ENCODE measurements at places on chromosomes 11 and 22.

DNA sequence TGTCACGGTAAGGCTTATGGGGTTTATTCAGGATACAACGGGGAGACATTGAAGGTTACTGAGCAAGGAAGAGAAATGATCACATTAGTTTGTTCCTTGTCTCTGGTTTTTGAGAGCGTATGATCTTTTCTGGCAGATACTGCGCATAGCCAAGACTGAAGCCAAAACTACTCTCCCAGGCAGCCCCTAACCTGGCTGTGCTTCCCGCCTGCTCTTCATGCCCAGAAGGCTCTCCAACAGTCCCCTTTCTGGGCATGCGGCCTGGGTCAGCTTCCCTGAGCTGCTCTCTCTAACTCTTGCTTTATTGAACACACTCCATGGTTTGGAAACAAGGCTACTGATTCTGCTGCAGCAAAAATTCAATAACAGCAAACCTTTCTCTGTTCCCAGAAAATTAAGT is 306.6 kb downstream of the BUD13 start:
- DNase-seq, result peak; percentile 79

- DNase-seq, result no peak
These were observed 24.7 kb downstream of the CHEK1 start for GRCh38 chr11:125649465-125650166.

GRCh38 chr11:94199136-94200130 is 70.8 kb downstream of the PANX1 start:
- no peak for DNase-seq

- DNase-seq, result no peak
These were observed 71.1 kb upstream of the FAT3 start for GRCh38 chr11:92153542-92153941.

DNA sequence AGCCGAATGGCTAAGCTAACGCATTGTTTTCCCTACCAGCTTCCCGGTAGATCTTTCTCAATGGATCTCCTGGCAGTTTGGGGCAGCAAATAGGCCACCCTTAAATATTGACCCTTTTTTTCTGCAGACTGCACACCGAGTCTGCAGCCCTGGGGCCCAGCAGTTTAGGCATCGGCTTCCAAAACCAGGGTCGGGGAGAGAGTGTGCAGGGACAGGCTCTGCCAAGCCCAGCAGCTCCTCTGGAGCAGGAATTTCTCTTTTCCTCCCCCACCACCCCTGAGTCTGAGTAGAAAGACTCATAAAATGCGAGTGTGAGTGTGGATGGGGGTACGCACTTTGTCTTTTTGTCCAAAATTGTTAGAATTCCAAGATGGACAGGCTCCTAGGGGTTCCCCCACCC is 113.2 kb downstream of the FEZ1 start:
- no peak for DNase-seq

DNA sequence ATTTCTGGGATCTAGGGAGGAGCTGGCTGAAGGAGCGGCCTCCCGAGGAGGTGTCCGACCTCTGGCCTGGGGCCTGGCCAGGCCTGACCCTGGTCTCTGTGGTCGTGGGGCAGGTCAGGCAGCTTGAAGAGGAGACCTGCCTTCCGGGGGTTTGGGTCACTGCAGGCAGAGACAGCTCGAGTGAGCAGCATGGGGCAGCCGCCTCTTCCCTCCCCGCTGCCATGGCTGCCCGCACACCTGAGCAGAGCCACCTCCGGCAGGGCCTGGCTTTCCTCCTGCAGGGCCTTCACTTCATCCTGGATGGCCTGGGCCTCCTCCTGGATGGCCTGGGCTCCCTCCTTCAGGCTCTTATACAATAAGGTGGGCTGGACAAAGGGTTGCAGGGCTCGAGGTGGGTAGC is 8.0 kb upstream of the NAALADL1 start:
- no peak for DNase-seq

- no peak for DNase-seq
These were observed 66.4 kb downstream of the SGSM3 start for GRCh38 chr22:40436505-40437431.

DNA sequence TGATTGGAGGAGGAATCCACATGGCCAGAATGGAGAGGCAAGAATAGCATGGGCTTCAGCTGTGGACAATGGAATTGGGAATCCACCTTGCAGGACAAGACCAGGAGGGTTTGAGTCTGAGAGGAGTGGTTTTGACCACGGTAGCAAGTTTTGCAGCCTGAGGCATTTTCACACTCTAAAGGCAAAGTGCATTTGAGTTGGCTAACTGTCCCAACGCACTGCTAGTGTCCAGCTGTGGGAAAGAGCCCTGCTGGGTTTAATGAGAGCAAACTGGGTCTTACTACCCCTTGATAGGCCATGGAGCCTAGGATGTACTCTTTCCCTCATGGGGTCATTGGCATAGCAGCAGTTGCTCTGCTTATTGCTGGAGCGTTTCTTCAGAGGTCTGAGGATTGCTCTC is at the start of gene OR5B2:
TSS of gene OR5B2 (minus strand) at position 101 of the 400 bp plus-strand sequence. CDS start 4,860 bp downstream, outside the sequence.
- no peak for DNase-seq

DNA sequence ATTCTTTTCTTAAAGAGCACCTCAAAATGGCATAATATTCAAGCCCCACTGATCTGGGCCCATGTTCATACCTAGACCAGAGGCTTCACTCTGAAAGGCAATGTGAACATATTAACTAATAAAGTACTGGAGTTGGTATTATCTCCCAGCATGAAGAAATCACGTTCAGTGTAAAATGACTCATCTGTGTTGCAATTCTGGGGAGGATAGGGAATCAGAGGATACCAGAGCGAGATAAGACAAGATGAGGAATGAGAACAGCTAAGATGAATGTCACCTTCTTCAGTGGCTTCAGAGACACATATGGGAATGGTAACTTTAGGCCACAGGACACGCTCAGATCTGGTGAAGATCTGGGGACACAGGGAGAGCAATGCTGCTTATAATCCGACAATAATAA is 121.1 kb downstream of the NTM start:
- DNase-seq, result no peak

DNA sequence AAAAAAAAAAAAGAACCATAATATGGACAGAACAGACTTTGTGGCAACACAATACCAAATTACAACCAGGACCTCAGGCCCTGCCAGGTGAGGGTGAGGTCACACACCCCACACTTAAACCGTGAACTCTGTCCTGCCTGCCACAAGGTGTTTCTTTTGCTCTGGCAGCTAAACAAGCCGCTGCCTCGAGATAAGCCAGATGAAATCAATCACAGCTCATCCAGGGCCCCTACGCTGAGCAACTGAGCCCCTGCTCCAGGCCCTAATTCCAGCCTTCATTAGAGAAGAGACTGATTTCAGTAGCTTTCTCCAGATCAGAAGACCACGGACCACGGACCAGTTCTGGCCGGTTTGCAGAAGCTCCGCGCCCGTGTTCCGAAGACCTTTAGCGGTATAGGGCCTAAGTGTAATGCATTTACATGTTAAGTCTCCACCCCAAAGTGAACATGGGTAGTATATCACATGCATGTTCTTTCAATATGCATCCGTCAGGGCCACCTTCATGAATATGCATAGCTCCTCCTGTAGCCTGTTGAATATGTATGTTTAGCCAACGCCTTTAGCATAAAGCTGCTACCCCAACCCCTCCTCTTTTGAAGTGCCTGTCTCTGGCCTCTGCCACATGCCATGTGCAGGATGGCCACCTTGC is 14.8 kb upstream of the RAC2 start:
- no peak for DNase-seq

- DNase-seq, result no peak
These were observed 5.8 kb upstream of the TTC12 start for GRCh38 chr11:113308601-113309000.

DNA sequence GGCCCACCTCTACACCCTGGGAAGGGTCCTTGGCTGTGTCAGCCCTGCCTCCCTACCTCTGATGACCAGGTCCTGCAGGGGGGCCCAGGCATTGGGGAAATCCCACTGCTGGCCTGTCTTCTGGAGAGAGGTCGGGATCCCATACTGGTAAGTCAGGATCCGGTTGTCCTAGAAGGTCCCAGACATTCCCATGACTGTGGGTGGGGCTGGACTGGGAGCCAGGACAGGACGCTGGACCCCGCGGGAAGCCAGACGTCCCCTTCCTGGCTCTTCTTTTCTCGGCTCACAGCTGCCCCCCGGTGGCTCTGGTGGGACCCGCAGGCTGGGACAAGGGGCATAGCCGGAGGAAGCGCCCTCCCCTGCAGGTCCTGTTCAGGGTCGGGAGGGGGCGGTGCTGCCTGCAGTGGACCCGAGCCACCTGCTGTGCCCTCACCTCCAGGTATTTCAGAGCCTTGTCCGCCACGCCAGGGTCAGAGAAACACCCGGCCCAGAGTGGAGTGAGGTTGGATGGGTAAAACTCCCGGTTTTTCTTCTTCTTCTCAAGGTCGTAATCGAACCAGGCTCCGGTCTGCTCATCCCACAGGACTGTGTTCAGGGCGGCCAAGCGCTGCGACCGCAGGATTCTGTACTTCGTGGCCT is 20.0 kb downstream of the TREH start:
- DNase-seq, result peak; percentile 93

GRCh38 chr22:33012833-33013450 is 45.2 kb downstream of the SYN3 start:
- DNase-seq, result no peak

GRCh38 chr22:38132136-38132535 is 21.7 kb upstream of the BAIAP2L2 start:
- DNase-seq, result no peak

- no peak for DNase-seq
These were observed 88.8 kb upstream of the CLDN5 start for GRCh38 chr22:19612866-19613572.

DNA sequence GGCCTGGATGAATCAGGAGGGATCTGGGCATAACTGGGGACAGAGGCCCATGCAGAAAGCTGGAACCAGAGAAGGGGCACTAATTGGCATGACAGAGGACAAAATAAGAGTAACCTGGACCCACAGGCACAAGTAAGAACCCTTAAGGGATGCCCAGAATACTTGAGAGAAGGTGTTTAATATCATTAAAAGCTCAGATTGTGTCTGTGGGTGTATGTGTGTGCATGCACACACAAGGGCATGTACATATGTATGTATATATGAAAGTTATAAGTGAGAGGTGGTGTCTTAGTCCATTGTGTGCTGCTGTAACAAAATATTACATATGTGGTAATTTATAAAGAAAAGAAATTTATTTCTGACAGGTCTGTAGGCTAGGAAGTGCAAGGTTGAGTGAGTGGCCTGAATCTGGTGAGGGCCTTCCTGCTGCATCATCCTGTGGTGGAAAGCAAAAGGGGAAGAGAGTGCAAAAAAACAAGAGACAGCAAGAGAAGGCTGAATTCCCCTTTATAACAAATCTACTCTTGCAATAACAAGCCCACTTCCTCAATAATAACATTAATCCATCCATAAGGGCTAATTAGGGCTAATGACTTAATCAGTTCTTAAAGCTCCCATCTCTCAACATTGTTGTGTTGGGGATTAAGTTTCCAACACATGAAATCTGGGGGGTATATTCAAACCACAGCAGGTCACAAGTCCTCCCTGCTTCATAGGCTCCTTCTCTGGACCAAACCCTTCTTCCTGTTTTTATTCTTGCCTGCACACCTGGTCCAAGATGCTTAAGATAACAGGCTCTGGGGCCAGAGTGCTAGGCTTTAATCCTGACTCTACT is 68.3 kb upstream of the POU2AF2 start:
- no peak for DNase-seq

GRCh38 chr11:76252631-76253070 is 46.3 kb upstream of the WNT11 start:
- DNase-seq, result no peak

GRCh38 chr11:17771841-17772401 is 37.3 kb downstream of the KCNC1 start:
- DNase-seq, result no peak

- DNase-seq, result no peak
These were observed 688.4 kb downstream of the CNTN5 start for GRCh38 chr11:99708928-99709672.

DNA sequence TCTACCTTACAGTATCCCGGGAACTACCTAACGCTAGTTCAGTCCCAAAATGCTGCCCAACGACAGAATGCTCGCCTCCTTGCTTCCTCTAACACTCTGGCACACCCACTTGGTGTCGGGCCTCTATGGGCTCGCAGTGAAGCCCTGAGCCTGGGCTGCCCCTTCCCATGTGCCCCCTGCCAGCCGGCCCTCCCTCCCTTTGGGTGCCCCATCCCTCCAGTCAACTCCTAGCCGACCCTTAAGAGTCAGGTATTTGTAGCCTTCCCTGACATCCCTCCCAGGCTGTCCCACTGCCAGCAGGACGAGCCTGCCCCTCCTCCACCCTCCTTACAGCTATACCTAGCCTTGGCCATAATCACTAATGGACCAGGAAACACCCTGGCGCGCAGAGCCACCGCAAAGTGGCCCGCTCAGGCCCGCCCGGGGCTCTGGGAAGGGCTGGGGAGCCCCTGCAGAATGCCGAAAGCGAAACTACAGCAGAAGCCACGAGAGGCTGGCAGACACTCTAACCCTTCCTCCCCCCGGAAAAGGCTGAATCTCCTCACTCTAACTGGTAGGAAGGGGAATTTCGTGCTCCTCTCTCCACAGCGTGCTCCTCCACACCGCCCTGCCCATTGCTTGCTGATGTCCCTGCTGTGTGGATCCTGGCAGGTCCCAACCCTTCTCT is 8.2 kb downstream of the CBX7 start:
- DNase-seq, result no peak

GRCh38 chr11:125176866-125177265 is 12.3 kb downstream of the PKNOX2 start:
- no peak for DNase-seq

- DNase-seq, result no peak
These were observed 1025.0 kb downstream of the JRKL start for GRCh38 chr11:97414801-97415200.

- DNase-seq, result peak; percentile 24
These were observed 3.8 kb downstream of the ACY3 start for GRCh38 chr11:67646535-67647336.

GRCh38 chr11:74949753-74950137 is 679 bp downstream of the SPCS2 start:
- DNase-seq, result no peak

GRCh38 chr22:19818324-19819207 is 36.1 kb downstream of the GNB1L start:
- DNase-seq, result peak; percentile 12

GRCh38 chr11:104118105-104118744 is 45.7 kb downstream of the PDGFD start:
- no peak for DNase-seq

- no peak for DNase-seq
These were observed 8.7 kb upstream of the PEX26 start for GRCh38 chr22:18069041-18069440.

- no peak for DNase-seq
These were observed 3.7 kb downstream of the PDGFB start for GRCh38 chr22:39240831-39241793.

GRCh38 chr11:74487875-74488274 is 5.6 kb downstream of the LIPT2 start:
- no peak for DNase-seq

- no peak for DNase-seq
These were observed 35.2 kb upstream of the CSNK1E start for GRCh38 chr22:38352436-38352835.

GRCh38 chr11:33062137-33062536 is 22.8 kb downstream of the TCP11L1 start:
- DNase-seq, result no peak

- no peak for DNase-seq
These were observed 1.4 kb downstream of the USP47 start for GRCh38 chr11:11843211-11843621.

Data from femur (tissue), 1 donor.